Stimulated activated CD8-positive, alpha-beta memory T cell treated with anti-CD3 and anti-CD28 coated beads, Interleukin-12 subunit alpha, Interleukin-12 subunit beta, amount 100 ng/mL, for 1 hour (primary cell): ENCODE measurements at places on chromosomes 16 and 17.

DNA sequence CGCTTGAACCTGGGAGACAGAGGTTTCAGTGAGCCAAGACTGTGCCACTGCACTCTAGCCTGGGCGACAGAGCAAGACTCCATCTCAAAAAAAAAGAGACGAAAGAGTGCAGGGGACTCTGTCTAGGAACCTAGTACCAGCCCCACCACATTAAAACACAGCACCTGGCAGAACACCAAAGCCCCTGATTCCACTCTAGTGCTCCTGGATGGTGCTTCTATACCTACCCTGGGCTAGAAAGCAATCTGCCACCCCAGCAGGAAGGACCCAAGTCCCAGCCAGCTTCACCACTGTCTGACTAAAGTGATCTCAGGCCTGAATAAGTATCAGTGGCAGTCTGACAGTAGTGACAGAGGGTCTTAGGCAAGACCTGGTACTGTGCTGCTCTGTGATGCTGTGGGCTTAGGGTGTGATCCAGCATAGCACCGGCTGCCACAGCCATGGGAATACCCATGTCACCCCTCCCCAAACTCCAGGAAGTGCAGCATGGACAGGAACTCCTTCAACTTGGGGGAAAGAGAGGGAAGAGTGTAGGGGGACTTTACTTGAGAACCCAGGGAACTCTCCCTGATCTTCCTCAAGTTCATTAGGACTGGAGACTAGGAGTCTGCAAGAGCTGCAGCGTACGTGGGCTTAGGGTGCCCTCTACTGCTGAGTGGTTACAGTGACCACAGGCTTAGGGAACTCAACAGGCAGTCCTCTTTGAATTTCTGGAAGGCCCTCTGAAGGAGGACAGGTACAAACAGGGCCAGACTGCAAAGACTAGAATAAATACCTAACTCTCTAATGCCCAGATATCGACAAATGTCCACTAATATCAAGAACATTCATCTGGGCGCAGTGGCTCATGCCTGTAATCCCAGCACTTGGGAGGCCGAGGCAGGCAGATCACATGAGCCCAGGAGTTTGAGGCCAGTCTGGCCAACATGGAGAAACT lies 30.0 kb upstream of the RNF43 start:
- peak; percentile 24 for DNase-seq

GRCh38 chr16:16863672-16864071 lies 484.7 kb downstream of the NPIPA7 start:
- no peak for DNase-seq

DNA sequence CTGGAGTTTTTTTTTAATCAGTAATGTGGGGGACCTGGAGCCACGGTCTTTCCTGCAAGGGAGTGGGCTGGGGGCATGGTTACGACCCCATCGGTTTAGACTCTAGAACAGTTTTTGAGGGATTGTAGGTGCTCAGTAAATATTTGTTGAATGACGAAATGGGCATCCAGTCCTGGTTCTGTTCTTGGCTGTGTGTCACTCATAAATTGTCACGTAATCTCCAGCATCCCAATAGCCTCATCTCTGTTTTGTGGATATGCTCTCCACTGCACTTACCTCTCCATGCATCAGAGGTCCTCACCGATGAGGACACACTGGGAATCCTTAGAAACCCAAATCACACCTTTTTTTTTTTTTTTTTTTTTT lies 497 bp upstream of the SLC38A7 start:
- no peak for DNase-seq

DNA sequence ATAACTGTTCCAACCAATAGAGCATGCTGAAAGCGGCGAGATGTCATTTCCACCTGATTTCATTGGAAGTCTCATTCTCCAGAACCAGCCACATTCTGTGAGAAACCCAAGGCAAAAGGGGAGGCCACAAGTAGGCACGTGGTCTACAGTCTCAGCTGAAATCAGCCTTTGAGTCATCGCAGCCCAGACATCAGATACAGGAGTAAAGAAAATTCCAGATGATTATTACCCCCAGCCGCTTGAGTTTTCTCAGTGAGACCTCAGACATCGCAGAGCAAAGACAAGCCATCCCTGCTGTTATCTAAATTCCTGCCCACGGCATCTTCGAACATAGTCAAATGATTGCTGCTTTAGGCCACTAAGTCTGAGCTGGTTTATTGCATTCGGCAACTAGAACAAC lies 23.1 kb downstream of the STAT3 start:
- DNase-seq = no peak

DNA sequence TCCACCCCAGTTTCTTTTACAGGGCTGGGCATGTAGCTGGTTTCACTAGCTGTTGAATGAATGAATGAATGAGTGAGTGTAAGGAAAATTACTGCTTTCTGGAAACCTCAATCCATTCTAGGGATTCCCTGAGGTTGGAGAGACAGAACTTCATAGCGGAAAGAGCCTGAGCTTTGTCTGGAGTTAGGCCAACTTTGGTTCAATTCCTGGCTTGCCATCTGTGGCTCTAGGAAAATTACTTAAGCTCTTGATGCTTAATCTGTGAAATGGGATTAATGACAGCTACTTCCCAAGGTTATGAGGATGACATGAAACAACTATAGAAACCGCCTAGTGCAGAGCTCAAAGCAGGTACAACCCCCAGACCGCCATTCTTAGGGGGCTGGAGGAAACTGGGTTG lies 76.3 kb upstream of the AXIN2 start:
- DNase-seq = no peak

- no peak for DNase-seq
These were observed 24.3 kb upstream of the CRISPLD2 start for GRCh38 chr16:84795329-84796053.

GRCh38 chr17:36509272-36509985 lies 22.9 kb downstream of the ZNHIT3 start:
- no peak for DNase-seq

DNA sequence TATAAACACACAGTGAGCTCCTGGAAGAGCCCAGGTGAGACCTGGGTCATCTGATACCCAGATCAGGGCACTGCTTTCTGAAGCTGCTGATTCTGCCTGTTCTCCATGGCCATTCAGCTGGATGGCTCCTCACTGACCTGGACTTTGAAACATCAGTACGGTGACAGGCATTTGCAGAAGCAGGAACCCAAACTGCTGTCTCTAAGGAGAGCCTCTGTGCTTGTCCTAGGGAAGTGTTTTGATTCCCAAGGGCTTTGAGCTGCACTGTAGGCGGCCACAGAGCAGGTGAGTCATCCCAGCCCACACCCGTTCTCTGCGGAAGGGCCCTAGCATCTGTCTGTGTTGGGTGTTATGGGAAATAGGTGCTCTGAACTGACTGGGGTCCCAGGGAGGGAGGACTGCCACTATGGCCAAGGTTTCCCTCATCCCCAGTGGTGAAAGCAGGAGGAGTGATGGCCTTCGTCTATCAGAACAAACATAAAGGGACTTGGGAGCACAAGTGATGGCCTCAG lies 60.7 kb upstream of the ADCY9 start:
- DNase-seq = no peak
